ENCODE measurements at places on chromosomes 12 and 14.

DNA sequence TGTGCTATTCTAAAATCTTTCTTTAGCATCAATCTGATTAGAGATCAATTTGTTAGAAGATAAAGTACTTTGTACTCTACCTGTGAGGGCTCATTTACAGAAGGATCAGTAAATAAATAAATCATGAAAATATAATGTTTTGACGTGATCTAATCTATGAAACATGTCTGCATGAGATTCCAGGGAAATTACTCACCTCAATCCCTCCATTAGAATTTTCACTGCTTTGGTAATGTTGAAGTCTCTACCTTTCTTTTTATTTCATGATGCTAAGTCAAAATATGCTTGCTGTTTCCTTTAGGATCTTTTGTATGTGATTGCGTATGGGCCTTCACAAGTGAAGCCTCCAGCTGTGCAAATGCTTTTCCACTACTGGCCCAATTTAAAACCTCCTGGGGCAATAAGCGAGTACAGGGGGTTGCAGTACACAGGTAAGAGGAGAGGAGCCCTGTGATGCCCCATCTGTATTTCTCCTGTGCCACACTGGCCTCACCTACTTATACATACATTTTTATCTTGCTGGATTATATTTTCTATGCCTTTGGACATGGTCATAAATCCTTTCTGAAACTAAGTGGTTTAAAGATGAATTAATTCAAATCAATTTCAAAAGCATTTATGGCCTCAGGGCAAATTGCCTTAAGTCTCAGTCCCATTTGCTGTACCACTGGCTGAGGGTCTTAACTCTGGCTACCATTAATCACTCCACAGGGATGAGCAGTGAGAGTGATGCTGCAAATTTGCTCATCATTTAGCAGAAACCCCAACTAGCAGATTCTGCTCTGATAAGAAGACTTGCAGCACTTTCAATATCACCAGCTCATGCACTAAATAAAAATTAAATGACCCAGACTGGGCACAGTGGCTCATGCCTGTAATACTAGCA is 66.4 kb downstream of the UNC79 start:
- DNase-seq, result no peak

DNA sequence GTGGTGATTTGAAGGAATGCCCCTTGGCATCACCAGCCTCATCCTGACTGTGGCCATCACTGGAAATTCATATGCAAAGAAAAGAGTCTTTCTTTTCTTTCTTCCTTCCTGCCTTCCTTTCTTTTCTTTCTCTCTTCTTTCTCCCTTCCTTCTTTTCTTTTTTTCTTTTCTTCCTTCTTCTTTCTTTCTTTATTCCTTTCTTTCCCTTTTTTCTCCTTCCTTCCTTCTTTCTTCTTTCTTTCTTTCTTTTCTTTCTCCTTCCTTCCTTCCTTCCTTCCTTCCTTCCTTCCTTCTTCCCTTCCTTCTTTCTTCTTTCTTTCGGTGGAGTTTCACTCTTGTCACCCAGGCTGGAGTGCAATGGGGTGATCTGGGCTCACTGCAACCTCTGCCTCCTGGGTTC is 58.0 kb upstream of the TMEM132D start:
- no peak for DNase-seq

DNA sequence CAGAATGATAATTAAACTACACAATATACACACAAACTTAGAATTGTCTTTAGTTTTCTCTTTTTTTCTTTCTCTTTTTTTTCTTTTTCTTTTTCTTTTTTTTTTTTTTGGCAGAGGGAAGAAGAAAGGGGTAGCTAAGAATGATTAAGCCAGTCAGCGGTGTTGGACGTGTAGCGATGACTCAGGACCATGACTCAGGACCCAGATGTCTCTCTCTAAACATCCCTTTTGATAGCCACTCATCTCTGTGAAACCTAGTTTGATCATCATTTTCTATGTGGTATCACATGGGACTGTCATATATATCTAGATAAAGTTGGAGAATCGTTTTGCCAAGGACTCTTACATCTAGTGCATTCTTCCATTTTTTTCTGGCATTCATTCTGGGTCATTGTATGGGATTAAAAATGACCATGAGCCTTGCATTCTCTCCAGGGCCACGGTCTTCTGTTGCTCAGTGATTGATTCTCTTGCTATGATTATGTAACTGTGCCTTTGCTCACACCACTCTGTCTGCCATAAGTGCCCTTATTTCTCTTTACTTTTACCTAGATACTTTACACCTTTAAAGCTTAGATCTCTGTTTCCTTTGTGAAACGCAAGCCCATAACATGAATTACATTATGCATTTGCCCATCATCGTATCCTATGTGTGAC is 26.6 kb upstream of the NRXN3 start:
- DNase-seq, result no peak

GRCh38 chr12:45730348-45731189 is 1.1 kb downstream of the ARID2 start:
- DNase-seq, result no peak

DNA sequence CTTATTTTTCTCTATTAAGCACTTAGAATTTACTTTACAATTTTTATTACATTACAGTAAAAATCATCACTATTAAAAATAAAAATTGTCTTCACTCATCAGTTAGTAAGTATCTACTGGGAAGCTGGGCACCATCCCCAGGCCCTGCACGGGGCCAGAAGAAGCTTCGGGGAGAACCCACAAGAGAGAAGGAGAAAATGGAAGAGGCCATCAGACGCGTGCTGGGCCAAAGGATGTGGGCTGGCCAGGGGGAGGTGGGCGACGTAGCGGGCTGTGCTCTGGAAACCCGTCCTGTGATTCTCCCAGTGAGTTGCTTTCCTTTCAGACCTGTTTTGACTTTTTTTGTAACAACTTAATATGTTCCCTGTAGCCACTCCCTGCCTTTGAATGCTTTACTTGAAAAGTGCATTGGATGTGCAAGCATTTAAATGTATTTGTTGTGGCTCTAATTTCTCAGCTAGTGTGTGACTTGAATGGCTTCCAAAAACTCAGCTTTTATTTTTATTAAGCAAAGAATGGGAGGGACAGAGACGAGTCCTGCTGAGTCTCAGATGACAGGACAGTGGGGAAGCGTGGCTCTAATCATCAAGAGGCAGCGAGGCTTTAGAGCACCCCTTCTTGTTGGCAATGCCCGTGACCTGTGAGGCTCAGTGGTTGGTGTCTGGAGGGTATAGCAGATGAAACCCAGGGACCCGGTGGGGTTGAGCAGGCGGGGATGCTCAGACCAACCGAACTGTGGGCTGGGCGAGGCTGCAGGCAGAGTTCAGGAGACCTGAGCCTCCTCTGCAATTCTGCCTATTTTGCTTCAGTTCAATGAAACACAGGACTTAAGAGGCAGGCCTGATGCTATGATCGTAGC is 38.8 kb downstream of the SYNE3 start:
- no peak for DNase-seq

GRCh38 chr14:59123975-59124374 is 64.5 kb upstream of the DAAM1 start:
- no peak for DNase-seq

- DNase-seq, result no peak
Observed at GRCh38 chr14:58200480-58200841, 512 bp downstream of the ACTR10 start.

- DNase-seq, result no peak
Observed at GRCh38 chr14:89349171-89350008, 67.6 kb downstream of the FOXN3 start.

- no peak for DNase-seq
Observed at GRCh38 chr12:52669426-52669825, 10.8 kb downstream of the KRT1 start.

GRCh38 chr12:4012073-4012472 is 138.9 kb upstream of the PARP11 start:
- no peak for DNase-seq

DNA sequence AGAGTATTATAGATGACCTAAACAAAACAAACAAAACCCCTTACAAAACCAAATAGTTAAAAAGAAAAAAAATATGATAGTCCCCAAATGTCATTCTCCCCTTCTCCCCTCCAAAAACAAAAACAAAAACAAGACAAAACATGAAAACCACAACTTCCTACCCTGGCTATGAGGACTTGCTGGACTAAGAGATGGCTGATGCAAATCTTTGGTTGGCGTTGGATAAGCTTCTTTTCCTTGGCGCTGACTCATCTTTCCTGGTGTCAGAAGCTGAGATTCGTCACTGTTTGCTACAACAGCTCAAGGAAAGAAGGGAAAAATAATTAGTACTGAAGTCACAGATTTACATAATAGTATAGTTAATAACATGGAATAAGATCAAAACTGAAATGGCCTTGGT is 102.5 kb upstream of the BBS10 start:
- no peak for DNase-seq

GRCh38 chr12:42541965-42542364 is 47.6 kb downstream of the PRICKLE1 start:
- no peak for DNase-seq

- no peak for DNase-seq
Observed at GRCh38 chr12:10142976-10143589, 13.1 kb upstream of the CLEC7A start.

DNA sequence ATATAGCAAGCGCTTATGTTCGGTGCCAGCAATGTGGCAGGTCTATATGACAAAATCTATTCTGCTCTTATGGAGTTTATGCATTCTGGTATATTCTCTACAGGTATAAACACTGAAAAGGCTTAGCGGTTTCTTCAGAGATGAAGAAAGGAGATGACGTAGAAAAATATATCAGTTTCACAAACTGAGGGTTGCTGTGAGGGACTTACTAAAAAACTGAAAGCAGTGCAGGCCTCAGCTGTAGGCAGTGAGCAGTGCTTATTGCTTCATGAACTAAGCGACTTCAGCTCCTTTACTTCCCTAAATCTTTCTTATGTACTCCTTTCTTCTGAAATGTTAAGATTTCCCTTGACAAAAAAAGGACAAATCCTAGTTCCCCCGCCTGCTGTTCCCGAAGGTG is 4.5 kb downstream of the DDX47 start:
- no peak for DNase-seq

GRCh38 chr12:29676676-29677075 is 107.1 kb downstream of the TMTC1 start:
- DNase-seq, result no peak

DNA sequence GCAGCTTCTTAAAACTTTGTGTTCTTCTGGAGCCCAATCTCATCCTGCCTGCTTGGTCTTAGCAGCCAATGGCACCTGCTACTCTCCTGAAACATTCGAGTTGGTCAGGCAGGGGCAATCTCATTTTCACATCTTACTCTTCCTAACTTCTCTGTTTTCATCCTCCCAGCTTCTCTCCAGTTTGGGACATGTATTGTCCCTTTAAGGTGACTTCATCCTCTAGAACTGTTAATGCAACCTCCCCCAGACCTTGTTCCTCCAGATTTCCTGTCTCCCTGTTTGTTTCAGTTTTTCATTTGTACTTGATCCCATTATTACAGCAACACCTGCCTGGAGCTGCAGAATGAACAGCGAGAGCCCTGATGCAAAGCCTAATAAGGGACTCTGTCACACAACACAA is 31.3 kb downstream of the SERPINA11 start:
- DNase-seq, result no peak

GRCh38 chr14:51498411-51499227 is 153.1 kb upstream of the FRMD6 start:
- no peak for DNase-seq

DNA sequence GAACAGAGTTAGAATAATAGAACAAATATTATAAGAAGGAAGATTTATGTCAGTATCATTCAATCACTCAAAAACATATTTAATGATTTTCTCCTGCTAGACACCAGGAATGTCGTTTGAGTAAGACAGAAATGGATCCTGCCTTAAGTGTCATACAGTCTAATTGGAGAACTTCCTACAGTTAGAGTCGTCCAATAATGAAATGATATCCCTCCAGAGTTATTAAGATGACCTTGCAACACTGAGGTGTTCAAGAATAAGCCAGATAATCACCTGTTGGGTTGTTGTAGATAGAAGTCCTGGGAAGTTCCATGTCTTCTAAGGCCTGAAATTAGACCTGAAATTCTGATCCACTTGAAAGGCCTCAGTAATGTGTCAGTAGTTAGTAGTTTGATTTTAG is 132.3 kb downstream of the SLC38A4 start:
- no peak for DNase-seq

GRCh38 chr14:82528016-82528415 is 994.4 kb upstream of the SEL1L start:
- no peak for DNase-seq

DNA sequence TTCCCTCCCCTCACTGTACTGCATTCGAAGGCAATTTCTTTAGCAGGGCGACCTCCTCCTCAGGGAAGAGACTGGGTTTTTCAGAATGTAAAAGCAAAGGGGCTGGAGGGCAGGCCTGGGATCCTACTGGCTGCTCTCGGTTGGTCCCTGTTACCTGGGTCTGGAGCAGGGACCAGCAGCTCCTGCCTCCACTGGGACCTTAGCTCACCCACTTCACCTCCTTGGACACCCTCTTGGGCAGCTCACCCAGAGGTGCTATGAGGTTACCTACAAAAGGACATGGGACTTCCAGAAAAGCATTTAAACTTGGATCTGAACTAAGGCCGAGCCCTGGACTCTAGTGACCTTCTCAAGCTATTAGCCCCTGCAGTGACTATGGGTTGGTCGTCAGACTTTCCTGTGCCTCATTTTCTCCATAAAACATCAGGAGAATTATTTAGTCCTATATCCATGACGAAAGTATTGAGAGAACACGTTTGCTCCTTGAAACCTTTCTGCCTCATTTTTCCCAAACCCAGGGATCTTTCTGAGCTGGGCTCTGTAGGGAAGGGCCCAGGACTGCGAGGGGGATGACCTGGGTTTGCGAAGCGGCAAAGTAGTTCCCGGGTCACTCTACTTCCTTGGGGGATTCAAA is 65.0 kb downstream of the FBXL14 start:
- no peak for DNase-seq

DNA sequence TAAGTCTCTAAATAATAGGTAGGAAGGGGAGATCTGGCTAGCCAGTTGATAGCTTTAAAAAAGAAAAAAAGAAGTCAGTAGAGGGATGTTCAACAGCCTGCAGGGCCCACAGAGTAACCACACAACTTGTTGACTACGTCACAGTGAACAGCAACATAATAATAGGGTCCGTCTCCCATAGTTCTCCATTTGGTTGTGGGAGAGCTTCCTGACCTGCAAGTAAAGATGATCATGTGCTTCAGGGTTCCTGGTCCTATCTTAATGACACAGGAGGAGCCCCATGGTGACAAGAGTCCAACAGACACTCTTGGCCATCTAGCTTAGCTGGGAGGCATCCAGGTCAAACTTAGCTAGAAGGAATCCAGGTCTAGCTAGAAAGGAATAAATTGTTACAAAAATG is 36.2 kb downstream of the FGD6 start:
- DNase-seq, result no peak

DNA sequence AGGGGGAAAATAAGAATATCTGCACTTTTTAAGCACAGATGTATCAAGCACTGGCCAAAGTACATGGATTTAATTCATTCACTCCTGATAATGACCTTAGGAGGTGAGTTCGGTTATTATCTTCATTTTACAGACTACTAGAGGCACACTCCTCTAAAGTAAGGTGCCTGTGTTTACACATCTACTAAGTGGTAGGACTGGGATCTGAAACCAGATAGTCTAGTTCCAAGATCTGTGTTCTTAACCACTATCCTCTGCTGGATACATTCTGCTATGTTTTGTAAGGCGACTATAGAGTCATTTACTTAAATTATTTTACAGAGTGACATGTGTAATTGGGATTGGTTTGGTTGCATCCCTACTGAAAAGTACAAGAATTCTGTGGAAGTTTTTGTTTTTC is 175.3 kb downstream of the ESR2 start:
- no peak for DNase-seq

Data from GM18507 (cell line).